SK-N-MC (cell line): ENCODE measurements at places on chromosomes 12 and 14.

GRCh38 chr12:77891518-77892147 is 60.9 kb downstream of the NAV3 start:
- no peak for DNase-seq

- no peak for DNase-seq
Measured at GRCh38 chr14:92956961-92957360, 34.0 kb downstream of the CHGA start.

GRCh38 chr12:78556651-78557050 is 307.9 kb upstream of the SYT1 start:
- DNase-seq, result no peak

DNA sequence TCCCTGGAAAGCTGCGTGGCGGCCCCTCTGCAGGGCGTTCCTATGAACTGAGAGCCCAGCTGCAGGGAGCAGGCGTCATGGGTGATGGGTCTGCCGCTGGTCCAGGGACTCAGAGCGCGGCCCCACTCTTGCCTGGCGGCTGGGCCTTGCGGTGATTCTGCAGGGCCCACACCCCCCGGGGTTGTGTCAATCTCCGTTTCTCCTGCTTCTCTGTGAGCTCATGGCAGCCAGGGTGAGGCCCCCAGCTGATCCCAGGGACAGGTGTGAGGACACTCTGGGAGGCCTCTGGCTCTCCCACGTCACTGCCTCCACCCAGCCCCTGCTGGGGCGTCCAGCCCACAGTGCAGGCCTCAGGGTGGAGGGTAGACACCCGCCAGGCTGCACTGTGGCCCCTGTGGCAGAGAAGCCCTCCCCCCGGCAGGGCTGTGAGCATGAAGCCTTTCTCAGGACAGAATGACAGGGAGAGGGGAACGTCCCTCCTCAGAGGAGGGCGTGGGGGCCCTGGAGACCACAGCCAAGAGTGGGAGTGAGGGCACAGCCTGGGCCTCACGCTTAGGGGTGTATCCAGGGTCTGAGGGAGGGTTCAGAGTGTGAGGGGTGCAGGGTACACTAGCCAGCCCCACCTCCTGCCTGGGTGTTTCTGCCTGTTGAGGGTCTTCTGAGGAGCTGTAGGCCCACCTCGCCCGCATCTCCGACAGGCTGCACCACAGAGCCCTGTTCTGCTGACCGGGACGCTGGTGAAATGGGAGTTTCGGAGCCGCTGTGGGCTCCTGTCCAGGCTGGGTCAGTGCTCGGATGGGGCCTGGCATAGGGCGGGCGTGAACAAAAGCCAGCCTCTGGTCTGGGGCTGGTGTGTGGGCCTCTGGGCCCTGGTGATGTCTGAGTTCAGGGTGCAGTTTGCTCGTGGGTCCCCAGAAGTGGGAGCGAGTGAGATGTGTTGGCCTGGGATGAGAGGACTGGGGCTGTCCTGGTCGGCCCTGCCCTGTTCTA is 26.7 kb upstream of the CRIP2 start:
- DNase-seq, result no peak

DNA sequence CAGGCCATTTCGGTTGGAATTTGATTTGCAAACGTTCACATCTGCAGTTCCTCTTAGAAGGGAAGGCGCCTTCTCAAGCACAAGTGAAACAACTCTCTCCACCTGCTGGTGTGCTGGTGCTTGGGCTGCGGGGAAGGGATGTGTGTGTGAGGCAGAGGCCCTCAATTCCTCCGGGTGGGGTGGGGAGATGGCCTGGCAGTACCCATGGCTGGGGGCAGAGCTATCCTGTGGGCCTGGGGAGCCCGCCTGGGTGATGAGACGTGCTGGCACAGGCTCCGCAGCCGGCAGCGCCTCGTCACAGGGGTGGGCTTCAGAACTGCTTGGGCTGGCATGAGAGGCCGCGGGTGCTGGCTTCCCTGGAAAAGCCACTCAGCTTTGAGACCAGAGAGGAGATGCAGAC is 28.9 kb upstream of the TDRD9 start:
- DNase-seq, result no peak

DNA sequence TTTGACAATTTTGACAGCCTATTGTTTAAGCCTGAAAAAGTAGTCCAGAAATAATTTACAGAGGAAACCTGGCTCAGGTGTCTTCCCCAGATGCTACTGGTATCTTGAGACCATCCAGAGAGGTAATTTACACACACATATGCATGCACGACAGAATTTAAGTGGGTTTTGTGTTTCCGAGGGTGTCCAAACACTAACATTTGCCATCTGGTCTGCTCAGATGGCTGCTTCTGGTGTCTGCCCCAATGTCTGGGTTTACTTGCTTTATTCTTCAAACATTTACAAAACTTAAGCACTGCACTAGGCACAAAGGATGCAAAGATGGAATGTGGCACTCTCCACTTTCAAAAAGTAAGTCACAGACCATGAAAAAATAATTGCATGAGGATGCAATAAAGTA is 226.6 kb upstream of the EGLN3 start:
- DNase-seq, result no peak

DNA sequence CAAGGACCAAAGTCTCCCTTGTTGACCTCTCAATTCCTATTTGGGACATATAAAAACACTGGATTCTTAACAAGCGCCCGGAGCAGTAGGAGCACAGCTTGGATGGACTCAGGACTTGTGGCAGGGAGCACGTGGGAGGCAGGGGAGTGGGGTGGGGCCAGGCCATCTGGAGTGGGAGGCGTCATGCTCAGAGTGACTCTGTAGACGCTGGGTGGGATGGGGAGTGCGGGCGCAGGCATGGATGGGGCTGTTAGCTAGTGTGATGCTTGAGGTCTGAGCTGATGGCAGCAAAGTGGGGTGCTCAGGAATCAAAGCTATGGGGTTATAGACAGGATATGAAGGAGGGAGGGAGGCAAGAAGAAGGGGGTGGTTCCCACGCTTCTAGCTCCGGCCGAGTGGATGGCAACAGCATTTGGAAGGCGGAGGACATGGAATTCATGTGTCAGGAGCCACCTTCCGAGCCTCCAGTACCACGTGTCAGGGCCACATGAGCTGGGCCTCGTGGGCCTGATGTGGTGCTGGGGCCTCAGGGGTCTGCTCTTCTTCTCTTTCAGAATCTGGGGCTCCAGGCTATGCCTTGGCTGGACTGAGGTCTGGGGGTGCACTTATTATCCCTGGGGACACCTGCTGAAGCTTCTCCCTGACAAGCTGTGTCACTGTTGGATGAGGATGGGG is 26.2 kb downstream of the MEG3 start:
- no peak for DNase-seq

- DNase-seq, result peak; percentile 12
Measured at GRCh38 chr12:32298917-32299316, 100.4 kb upstream of the FGD4 start.

- no peak for DNase-seq
Measured at GRCh38 chr12:108234158-108234557, 105.0 kb downstream of the CMKLR1 start.

- peak; percentile 94 for DNase-seq
Measured at GRCh38 chr12:107091989-107092641, 1.2 kb downstream of the CRY1 start.

- no peak for DNase-seq
Measured at GRCh38 chr14:87934185-87934584, 58.8 kb downstream of the GALC start.

DNA sequence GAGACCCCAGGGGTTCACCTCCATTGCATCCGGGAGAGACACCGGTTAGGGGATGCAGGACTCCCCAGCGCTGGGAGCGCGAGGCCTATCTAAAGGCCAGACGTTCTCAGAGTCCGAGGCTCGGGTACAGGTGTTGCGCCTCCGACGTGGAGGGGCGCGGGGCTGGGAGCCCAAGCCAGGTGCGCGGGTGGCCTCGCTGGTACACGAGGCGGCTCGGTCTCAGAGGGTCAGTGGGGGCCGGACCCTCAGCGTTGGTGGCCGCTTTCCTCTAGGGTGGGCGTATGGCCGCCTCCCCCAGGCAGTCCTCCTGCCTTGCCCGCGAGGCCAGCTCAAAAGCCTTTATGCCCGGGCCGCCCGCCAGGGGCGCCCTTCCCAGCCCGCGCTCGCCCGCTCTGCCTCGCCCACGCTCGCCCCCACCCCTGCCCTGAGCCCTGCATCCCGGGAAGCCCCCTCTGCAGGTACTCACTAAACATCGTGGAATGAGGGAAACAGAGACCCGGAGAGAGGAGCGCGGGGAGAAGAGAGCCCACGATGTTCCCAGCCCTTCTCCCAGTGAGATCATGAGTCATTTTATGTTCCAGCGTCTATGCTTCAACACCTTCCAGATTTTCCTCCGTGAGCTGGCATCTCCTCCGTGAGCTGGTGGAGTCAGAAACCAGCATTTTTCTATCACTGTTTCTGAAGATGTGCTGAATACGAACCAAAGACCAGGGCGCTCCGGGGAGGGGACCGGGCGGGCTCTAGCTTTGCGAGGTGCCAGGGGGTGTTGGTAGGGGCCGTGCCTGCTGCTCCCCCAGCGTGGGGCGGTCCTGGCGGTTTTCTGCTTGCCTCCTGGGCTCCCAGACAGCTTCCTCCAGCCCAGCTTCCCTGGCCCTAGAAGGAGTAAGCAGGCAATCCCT is 73.8 kb downstream of the DIO3 start:
- no peak for DNase-seq

- no peak for DNase-seq
Measured at GRCh38 chr12:18432206-18432605, 170.9 kb downstream of the PIK3C2G start.

- DNase-seq, result no peak
Measured at GRCh38 chr14:73462048-73462715, 3.8 kb upstream of the NUMB start.

DNA sequence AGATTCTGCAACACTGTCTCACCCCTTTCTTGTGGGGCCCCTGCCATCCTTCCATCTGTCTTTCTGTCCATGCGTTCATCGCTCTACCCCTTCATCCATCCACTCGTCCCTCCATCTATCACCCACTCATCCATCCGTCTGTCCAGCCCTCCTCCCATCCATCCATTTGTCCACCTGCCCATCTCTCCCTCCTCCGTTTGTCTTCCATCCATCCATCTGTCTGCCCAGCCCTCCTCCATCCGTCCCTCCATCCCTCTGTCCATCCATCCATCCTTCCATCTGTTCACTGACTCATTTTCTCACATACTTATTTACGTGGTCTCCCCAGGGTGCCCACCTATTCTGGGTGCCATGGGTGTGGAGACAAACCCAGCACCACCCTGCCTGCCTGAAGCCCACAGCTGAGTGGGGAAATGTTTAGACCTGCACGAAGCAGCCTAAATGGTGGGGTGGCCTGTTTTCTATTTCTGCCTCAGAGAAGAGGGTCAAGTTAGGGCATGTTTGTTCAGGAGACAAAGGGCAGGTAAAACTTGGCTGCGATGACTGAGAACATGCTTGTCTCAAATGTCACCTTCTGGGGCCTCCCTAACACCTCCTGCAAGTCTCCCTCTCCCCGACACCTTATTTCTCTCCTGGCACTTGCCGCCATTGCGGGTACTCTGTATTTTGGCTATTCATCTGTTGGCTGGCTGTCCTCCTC is 2.8 kb upstream of the SLC25A47 start:
- no peak for DNase-seq

GRCh38 chr14:65330416-65330815 is 82.1 kb upstream of the FUT8 start:
- no peak for DNase-seq

- DNase-seq, result no peak
Measured at GRCh38 chr14:60275932-60276331, 26.9 kb downstream of the PPM1A start.

GRCh38 chr14:85079842-85080730 is 449.9 kb upstream of the FLRT2 start:
- DNase-seq, result no peak

DNA sequence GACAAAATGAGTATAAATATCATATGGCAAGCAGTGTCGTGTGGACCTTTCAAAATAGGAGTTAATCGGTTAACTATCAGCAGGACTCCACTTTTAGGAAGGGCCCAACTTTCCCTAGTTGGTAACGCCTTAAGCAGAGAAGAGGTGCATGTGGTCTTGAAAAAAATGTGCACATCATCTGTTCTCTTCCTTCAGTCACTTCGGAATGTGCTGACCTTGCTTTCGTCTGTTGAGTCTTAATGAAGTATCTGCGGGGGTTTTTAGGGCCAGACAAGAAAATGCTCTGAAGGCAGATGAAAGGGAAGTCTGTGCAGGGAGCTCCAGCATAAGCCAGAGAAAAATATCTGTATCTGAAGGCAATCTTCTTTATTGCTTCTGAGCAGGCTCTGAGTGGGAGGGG is 185.2 kb downstream of the AEBP2 start:
- peak; percentile 97 for DNase-seq

DNA sequence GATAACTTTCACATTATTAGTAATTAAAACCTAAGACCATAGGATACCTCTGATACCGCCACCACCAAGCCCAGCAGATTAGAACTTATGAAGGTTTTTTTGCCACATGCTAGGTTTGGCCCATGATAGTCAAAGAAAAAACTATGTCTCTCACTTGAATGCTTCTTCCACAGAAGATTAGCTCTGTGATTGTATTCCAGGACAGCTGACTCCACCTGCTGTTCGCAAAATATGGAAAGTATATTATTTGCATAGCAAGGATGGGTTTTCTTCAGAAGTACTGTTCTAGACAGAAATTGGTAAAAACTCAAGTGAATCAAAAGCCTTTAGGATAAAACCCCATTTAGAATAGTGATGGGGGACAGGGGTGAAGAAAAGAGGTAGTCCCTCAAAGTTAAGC is 42.2 kb downstream of the PPFIBP1 start:
- DNase-seq, result no peak

GRCh38 chr14:101192661-101193000 is 289.1 kb upstream of the RTL1 start:
- no peak for DNase-seq

GRCh38 chr12:6788972-6789924 is at the start of gene CD4:
Gene CD4, plus strand, starts transcription at chr12:6789528. Its CDS starts 10,611 bp downstream, at chr12:6800139.
- DNase-seq, result no peak

- DNase-seq, result no peak
Measured at GRCh38 chr12:30782316-30783173, 27.8 kb upstream of the CAPRIN2 start.

DNA sequence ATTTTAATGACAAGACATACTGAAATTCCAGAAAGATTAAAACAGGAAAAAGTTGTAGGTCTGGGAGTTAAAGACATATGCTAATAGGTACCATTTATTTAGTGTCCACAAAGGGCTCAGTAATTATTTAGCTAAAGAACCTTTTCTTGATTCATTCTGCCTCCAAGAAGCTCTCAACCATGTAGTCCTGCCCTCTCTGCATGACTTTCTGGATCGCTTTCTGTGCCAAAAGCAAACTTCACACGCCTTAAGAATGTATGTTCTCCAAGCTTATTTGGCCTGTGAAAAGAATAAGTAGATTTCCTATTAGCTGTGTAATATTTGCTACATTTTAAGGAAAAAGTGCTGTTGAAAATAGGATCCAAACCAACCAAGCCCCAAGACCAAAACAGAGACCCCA is 291.7 kb downstream of the C12orf75 start:
- no peak for DNase-seq
